ENCODE measurements at places on chromosomes 3 and 15.

GRCh38 chr15:28265334-28266019 is 56.5 kb downstream of the HERC2 start:
- no peak for DNase-seq

DNA sequence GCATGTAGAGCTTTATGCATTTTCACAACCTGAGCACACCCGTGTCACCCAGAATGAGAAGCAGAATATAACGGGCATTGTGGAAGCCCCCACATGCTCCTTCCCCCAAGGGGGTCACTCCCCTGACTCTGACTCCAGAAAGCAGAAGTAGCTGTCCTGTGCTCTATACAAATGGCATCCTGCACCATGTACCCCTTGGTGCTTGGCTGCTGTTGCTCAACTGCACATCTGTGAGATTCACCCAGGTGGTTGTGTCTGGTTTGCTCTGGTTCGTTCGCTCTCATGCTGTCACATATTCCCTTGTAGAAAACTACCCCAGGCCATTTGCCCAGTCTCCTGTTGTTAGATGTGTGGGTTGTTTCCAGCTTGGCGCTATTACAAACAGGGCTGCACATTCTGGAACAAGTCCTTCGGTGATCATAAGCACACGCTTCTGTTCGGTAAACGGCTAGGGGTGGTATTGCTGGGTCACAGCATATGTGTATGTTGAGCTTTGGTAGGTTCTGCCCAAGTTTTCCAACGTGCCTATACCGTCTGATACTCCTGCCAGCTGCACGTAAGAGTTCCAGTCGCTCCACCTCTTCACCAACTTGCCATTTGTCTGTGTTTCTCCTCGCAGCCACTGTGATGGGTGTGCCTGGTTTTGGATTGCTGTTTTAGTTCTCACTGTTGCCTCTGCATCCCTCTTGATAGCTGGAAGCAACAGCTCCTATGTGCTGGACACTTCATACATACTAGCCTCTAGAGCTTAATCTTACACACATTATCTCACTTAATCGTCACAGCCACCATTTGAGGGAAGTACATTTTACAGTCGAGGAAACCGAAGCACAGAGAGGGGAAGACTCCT is 65.4 kb upstream of the SLC6A6 start:
- DNase-seq = no peak

- DNase-seq = no peak
Observed at GRCh38 chr3:121330118-121330517, 215.7 kb downstream of the POLQ start.

DNA sequence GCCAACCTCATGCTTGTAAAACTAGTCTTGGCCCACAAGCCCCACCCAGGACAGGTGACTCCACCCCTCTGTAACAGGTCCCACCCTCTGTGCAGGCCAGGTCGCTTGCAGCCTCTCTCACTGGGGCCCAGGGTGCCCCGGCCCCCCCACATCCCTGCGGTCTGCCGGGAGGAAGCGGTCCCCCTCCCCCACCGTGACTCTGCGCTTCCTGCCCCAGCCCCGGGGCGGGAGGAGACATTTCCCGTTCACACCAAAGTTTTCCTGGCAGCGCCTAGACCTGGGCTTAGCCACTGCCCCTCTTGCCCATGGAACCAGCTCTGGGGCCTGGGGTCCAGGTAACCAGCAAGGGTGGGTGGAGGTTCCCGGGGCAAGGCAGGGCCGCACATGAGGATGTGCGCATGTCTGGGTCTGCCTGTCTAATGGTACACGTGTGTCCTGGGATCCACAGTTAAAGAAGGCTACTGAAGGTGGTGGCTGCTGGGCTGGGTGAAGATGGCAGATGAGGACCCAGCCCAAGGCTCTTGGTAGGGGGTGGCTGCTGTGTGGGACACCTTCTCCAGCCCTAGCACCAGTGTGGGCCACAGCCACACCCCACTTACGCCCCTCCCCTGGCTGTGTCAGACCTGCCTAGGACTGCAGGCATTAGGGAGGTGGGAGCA is 8.4 kb downstream of the NBEAL2 start:
- no peak for DNase-seq

Measured in uterus (tissue), 4 donors.